ENCODE measurements at places on chromosomes 1 and 21.

- no peak for DNase-seq
Measured at GRCh38 chr21:39531064-39531463, 79.3 kb downstream of the SH3BGR start.

DNA sequence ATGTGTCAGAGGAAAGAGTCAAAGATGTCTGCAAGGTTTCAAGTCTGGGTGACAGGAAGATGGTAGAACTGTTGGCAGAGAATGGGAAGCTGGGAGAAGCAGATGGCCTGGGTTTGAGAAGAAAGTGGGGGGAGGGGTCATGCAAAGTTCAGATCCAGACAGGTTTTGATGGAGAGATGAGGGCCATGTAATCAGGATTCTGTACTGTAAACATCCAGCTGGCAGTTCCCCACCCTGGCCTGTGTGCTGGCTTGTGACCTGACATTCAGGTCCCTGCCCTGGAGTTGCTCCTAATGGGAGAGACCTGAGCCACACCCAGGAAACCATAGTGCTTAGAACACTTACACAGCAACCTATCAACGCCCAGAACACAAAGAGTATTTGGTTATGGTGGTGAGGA lies 15.6 kb upstream of the ETV3 start:
- no peak for DNase-seq

GRCh38 chr1:240092301-240093119 lies 827 bp downstream of the FMN2 start:
- peak; percentile 60 for DNase-seq

DNA sequence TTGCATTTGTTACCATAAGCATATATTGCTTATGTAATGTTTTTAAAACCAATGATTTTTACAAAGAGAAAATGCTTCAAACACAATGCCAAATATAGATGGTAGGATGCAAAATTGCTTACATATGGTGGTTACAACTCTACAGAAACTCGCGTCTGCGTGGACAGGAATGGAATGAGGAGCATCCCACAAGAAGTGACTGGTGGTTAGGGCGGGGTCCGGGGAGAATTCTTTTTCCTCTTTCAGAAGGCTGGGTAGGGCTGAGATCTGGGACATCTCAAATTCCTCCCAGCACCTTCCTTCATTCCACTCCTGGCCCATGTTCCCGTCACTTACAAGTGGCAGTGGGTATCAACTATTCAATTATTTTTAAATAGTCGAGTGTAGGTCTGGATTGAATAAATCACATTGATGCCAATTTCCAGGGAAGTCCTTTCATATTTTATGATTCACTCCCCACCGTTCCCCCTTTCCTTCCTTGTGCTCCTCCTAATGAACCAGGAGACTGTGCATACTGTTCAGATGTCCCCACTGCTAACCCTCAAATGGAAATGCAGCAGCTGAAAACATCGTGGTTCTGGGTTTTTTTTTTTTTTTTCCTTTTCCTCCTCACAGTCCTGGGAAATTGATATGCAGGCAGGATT lies 174.5 kb upstream of the POU3F1 start:
- DNase-seq: no peak

GRCh38 chr1:223864084-223864483 lies 18.3 kb upstream of the TP53BP2 start:
- DNase-seq: no peak

DNA sequence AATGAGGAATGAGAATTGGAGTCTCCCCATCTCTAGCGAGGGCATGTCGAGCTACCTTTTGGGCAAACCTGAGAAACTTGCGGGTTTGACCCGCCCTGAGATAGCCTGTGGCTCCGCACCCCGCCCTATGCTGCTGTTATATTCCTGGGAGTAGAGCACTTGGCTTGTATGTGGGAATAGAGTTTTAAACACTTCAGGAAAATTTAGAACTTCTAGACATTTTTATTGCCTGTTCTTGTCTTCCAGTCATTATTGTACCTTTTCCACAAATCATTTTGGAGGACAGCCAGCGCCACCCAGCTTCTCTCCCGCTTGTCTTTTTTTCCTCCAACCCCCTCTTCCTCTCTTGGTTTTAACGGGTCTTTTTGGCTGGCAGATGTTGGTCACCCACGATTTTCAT lies 738 bp downstream of the GNPAT start:
- peak; percentile 18 for DNase-seq

DNA sequence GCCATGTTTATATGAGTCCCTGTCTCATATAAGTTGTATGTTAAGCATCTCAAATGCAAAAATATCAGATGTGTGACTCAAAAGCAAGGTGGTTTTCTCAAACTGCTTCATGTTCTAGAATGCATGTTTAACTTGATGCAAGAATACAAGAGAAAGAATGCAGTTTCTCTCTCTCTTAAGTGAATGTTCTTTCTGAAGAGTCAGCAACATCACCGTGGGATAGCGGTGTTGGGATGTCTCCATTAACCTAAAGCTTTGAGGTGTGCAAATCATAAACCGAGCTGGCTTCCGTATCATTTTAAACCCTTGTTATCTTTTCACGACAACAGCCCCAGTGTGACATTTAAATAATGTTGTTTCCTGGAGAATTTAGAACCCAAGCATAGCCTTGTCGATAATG lies 48.4 kb upstream of the TARBP1 start:
- no peak for DNase-seq

- DNase-seq: peak; percentile 72
Measured at GRCh38 chr21:44965251-44966022, 25.6 kb downstream of the SLX9 start.

GRCh38 chr21:33015096-33015495 lies 10.6 kb upstream of the OLIG2 start:
- DNase-seq: no peak

- no peak for DNase-seq
Measured at GRCh38 chr1:25800703-25801377, 847 bp downstream of the SELENON start.

DNA sequence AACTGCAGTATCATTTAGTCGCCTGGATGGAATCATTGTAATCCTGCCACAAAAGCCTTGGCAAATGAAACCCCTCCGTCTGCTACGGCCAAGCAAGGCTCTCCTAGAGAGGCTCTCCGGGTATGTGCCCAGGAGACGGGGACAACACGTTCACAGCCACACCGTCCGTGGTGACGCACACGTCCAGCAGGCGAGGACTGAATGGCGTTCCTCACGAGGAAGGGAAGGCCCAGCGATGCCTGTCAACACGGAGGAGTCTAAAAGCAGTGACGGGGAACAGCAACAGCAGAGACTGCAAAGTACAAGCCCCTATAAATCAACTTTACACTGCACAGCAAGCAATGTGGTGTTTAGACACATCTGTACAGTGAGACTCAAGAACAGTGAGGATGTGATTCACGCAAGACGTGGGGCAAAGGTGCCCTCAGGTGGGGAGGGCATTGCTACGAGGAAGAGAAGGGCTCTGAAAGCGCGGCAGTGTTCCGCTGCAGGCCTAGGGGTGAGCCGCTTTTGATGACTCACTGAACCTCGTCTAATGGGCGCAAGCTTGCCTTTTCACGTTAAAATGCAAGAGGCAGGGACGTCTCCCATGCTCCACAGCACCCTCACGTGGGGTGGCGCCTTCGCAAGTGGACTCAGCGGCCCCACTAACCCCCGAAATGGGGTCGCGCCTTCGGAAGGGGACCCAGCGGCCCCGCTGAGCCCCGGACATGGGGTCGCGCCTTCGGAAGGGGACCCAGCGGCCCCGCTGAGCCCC lies 6.8 kb downstream of the WRAP73 start:
- no peak for DNase-seq

DNA sequence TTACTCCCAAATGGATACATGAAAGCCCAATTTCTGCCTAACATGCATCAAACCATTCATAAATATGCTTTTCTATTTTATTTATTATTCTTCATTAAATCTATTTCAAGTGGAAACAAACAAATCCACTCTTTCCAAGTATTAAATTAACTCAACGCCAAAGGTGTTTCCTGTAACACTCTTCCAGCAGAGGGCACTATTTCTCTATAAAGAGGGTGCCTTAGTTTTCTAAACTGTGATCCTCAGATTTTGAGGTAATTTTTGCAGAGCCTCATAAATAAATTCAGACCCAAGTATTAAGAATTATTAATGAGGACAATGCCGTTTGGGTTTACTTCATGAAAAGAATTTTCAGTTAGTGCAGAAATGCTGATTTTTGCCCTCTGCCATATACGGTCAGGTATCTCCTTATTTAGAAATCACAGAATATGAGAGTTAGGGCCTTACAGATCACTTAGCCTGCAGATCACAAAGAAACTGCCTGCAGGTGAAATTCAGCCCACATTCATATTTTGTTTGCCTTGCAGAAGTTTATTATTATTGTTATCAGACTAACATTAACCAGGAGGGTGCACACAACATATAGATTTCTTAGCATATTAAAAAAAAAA lies 40.1 kb upstream of the MYSM1 start:
- no peak for DNase-seq

- DNase-seq: no peak
Measured at GRCh38 chr1:158124034-158124433, 56.7 kb upstream of the CD1D start.

GRCh38 chr1:233336554-233337456 lies 9.3 kb downstream of the MAP3K21 start:
- DNase-seq: no peak

DNA sequence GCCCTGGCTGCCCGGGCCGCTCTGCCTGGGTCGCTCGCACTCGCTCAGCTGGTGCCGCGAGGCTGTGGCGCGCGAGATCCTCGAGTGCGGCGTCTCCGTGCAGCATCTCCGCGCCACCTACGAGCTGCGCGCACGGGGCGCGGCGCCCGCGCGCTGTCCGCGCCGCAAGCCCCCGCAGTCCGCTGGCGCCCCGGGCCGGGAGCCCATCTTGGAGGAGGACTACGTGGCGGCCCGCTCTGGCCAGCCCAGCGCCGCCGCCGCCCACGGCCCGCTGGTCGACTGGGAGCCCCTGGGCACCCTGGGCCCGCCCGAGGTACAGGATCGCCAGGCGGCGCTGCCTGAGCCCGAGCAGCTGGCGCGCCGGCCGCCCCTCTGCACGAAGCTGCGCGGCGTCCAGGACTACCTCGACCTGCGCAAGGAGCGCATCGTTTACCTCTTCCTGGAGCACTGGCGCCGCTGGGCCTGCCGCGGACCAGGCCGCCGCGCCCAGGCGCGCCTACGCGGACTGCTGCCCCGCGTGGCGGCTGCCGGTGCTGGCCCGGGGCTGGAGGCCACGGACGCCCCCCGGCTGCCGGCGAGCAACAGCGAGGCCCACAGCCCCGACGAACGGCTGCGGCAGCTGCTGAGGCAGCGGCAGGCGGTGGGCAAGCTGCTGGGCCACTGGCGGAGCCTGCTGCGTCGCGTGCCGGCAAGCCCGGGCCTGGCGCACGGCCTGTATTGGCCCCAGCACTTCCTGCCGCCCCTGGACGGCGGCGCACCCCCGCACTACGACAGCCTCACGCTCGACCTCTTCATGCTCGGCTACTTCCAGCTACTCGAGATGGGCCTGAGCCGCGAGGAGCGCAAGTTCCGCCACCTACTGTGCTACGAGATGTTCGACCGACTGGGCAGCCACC lies 10.9 kb downstream of the TNFRSF25 start:
- DNase-seq: peak; percentile 27

- no peak for DNase-seq
Measured at GRCh38 chr1:246051909-246052518, 455.1 kb downstream of the SMYD3 start.

- DNase-seq: no peak
Measured at GRCh38 chr1:34896612-34897011, 32.8 kb downstream of the DLGAP3 start.

GRCh38 chr1:5459839-5460610 lies 532.2 kb downstream of the NPHP4 start:
- no peak for DNase-seq

DNA sequence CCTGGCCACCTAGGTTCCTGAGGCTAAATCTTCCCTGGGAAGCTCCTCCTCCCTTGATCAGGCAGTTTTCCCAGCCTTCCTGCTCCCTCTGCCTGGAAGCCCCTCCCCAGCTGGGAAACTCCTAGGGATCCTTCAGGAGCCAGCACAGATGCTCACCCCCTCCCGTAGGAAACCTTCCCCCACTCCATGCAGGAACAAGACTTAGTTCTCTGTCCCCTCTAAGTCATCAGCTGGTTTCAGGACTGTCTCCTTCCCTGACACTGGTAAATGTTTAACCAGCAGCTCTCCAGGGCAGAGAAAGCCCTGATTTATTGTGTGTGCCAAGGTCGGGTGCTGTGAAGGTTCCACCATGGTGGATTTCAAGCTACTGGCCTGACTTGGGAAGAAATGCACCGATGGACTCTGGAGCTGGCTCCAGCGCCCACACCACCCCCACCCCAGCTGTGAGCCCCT lies 25.0 kb downstream of the TTC39A start:
- DNase-seq: no peak

- DNase-seq: no peak
Measured at GRCh38 chr1:12585536-12585935, 32.5 kb downstream of the DHRS3 start.

GRCh38 chr1:61391730-61392129 lies 309.4 kb downstream of the NFIA start:
- DNase-seq: no peak

- no peak for DNase-seq
Measured at GRCh38 chr1:47742890-47743760, 254.1 kb downstream of the TRABD2B start.

- DNase-seq: no peak
Measured at GRCh38 chr1:233433436-233434210, 106.1 kb downstream of the MAP3K21 start.

GRCh38 chr1:161484613-161485012 lies 20.6 kb upstream of the FCGR2A start:
- DNase-seq: no peak

DNA sequence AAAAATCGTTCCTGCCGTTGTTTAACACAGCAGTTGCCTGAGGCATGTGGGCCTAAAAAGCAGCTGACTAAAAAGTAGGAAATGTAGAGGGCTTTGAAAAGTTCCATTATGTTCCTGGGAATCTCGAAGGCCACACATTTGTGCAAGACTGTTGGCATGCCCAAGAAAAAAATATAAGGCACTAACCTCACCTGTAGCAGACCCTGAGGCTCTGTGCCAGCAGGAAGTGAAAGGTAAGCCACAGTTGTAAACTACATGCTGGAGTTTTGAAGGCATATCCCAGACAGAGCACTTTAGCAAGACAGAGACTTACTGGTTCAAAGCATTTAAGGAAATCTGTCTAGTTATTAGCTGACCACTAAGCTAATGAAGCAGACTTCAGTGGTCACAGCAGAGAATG lies 52.7 kb downstream of the TRMT1L start:
- no peak for DNase-seq

GRCh38 chr1:56788588-56788987 lies 30.6 kb downstream of the FYB2 start:
- DNase-seq: no peak

- DNase-seq: no peak
Measured at GRCh38 chr1:198295225-198295624, 138.4 kb downstream of the NEK7 start.

DNA sequence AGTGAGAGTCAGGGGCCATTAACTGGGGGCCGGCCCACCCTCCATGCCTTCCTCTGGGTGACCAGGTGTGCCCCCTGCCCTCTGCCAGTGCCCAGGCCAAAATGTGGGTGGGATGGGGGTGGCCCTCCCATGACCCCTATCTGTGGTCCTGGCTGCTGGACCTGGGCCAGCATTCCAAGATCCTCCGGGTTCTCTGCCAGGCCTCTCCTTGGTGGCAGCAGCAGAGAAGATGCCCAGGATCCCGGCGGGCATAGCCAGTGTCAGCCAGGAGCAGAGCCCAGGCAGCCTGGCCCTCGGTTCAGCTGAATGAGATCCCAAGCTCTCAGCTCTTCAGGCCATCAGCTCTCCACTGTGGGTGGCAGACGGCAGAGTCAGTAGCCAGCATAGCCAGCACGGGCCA lies 31.3 kb upstream of the ACTRT2 start:
- no peak for DNase-seq

Measured in right hindlimb (tissue), 1 donor.